Thymus (tissue), 14 donors: ENCODE measurements at places on chromosomes 2 and 18.

DNA sequence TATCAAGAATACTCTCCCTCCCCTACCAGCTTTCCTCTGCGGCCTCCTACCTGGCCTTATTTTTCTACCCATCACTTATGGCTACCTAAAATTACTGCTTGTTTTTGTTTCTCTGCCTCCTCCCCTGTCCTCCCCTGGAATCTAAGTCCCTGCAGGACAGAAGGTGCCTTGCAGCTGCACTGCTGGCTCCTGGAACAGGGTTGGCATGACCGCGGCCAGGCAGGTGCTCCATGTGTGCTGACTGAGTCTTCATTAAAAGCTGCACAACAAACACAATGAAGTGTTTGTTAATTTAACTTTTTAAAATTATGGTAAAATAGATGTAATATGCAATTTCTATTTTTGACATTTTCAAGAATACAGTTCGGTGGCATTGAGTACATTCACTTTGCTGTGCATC, 171.9 kb upstream of the FHL2 start:
- no peak for DNase-seq

DNA sequence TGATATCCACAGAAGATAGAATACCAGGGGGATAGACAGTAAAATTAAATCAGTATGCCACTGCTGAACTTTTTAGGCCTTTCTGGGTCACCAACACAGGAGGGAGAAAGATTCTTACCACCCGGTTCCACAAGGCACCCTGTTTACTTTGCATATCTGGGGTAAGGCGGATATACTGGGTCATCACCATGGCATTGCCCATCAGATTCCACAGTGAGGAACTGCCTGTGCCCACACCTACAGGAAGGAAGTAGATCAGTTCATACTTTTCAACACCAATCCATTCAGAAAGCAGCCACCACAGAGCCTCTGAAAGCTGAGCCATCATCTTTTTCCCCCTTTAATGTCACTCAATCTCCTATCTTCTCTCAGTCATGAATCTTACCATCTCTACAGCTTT, 2.0 kb downstream of the LMAN2L start:
- DNase-seq = no peak

GRCh38 chr18:9334973-9335696, 562 bp downstream of the TWSG1 start:
- no peak for DNase-seq

GRCh38 chr2:40346535-40347354, 105.1 kb downstream of the SLC8A1 start:
- DNase-seq = no peak

DNA sequence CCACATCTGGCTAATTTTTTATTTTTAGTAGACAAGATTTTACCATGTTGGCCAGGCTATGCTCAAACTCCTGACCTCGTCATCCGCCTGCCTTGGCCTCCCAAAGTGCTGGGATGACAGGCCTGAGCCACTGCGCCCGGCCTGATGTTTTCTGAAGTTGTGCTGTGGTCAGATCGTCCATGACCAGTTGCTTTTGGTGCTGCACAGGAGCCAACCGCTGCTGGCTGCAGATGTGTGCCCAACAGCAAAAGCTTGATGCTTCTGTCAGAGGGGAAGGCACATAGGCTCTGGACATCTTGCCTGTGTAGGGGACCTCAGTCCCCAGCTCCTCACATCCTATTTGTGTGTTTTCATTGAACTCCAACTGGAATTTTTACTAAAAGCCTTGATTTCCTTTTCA, 218.3 kb downstream of the AGAP1 start:
- no peak for DNase-seq

DNA sequence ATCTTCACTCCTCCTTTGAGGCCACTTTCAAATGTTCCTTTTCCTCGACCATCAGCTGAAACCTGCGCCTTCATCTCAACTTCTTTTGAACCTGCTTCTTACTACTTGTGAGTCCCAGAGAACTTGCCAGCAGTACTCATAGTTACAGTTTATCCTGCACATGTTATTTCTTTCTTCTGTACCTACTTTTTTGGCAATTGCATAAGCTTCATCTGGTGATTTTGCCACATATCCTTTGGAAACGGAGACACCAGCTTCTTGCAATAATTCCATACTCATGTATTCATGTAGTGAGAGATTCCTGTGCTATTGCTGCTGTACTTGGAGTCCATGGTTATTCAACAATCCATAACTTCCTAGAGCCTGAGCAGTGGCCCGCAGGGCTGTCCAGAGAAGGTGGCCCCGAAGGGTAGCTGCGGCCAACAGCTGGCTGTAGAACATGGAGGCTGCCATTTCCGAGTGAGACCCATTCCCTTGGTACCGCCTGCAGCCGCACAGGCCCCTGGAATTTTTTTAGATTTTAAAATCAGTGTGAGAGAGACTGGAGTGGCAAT, 39.4 kb downstream of the EFR3B start:
- DNase-seq = no peak

DNA sequence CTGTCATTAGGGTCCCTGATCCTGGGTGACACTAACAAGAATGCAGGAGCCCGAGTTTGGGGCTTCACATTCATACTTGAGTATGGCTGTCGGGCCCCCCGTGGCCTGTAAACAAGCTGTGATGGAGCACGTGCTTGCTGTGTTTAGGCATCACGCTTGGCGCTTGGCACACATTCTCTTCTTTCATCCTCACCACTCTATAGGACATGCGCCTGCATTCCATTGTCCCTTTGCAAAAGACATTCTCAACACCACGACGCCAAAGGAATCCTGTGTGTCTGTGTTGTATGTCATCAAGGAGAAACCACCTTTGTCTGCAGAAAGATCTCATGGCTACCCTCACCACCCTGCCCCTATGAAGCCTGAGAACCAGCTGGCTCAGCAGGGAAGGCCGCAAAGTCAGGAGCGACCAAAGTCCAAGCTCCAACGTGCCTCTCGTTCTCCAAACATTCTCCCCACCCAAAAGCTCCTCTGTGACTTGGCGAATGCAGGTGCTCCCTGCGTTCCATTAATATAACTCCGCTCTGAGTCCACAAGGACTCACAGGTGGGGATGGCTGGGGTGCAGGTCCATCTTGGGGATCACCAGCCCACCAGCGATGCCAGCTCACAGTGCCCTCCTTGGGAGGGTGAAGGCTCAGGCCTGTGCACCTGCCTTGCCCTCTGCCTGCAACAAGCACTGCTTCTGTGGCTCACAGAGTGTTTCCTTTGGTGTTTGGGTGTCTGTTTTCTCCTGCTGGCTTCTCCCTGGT, 6.2 kb upstream of the PER2 start:
- no peak for DNase-seq

DNA sequence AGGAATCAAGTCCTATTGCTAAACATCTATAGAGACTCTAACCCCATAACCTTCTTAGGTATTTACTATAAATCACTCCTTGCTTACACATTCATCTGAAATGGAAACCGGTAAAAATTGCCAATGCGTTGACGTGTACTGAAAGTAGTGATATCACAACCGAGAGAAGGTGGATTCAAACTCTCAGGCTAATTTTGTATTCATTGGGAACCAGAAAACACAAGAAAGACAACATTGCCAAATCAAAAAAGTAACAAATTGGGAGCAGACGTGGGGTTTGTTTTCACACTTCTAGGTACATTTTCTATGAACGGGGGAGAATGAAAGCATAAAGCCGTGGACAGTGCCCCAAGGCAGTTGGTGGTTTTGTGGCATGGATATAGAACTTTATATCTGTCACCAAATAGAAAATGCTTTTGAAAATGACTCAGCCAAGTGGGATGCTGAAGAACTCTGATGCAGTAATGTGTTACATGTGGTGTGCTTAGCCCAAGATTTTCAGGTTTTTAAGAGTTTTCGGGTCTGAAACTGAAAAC, 155.1 kb upstream of the RASGRP3 start:
- DNase-seq = no peak

DNA sequence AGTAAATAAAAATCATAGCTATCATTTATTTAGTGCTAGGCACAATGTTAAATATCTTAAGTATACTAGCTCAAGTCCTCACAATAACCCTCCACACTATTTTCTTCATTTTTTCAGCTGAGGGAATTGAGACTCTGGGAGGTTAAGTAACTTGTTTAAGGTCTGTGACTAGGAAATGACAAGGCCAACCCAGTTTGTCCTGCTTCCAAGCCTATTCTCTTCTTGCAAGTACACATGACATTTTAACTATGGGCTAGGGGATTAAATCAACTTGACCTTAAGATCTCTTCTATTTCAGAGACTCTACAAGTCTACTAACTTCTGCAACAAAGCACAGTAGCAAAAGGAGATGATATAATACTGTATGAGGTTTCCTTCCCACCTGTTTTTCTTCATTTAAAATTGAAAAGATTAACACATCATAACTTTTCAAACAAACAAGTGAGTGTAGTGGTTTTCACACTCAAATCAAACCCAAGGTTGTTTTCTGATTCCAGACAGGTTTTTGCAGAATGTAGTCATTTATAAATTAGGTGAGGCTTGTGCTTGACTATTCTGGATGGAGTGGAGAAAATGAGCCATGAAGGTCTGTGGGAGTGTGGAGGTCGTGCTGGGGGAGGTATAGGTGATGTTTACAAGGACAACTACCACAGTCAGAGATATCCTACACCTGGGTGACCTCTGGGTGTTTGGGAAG, 57.0 kb downstream of the CD28 start:
- no peak for DNase-seq

GRCh38 chr18:32152705-32153448, 37.0 kb upstream of the MEP1B start:
- no peak for DNase-seq

DNA sequence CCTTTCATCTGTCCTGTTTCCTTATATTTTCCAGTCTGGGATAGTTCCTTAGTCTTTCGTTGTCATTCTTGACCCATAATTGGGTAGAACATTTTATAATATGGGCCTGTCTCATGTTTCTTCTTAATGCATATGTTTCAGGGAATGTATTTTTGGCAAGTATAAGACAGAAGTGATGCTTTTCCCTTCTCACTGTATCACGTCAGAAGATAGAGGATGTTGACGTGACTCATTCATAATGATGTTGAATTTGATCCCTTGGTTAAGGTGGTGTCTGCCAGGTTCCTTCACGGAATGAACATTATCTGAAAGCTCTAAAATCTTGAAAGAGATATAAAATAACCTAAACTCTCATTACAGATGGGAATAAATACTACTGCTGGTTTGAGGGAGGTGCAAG, 18.8 kb downstream of the CDH7 start:
- no peak for DNase-seq

GRCh38 chr2:45984896-45985473, 312.2 kb upstream of the EPAS1 start:
- DNase-seq = no peak

- DNase-seq = no peak
Measured at GRCh38 chr2:100923461-100924060, 78.5 kb upstream of the RPL31 start.

DNA sequence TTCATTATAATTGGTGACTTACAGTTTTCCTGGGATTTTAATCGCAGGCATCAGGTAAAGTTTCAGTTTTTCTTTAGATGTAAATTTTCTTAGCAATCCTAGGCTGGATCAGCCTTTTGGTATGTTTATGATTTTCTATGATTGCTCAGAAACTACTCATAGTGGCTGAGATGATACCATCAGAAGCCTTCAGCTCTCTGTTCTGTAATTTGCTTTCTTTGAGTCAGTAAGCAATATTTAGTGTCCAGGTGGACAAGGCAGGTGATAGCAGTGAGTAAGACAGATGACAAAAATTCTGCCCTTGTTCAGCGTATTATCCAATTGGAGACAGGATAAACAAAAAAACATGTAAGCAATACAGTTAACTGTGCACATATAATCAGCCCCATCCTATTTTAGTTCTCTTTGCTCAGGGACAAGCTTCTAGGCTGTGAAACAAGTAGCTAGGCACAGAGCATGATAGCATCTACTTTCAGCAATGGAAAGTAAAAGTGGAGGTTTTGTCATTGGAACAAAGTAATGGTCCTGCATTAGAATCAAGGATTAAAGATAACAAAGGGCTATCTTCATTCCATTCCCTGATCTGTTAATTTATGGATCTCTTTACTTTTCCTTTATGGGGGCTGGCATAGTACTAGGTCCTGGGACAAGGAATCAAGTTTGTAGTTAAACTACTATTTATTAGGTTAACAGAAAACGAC, 100.8 kb downstream of the EPC2 start:
- DNase-seq = no peak

DNA sequence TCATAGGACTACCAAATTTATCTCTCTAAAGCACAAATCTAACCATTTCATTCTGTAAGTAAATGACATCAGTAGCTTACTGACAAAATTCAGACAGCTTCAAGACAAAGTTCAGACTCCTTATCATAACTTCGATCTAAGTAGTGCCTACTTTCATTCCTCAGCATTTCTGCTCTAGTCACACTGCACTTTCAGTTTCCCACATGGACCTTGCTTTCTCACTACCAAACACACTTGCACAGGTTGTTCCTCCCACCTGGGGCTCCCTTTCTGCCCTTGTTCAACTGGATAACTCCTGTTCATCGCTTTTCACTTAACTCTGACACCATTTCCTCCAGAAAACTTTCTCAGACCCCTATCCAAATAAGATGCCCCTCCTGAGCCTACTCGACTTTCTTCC, 22.1 kb upstream of the CCDC150 start:
- no peak for DNase-seq

DNA sequence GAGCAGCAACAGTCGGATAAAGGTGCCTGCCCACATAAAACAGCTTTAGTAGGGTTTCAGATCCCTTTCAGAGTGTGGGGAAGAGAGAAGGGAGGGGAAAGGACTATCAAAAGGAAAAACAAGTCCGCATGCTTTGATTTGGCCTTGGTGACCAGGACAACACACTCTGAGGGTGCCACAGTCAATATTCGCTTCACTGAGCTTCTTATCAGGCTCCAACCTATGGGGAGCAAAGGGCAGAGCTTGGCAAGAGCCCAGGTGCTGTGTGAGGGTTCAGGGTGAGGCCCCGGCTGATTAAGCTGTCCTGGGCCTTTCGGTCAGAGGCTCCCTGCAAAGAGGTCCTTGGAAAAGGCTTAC, 237.4 kb upstream of the SMAD2 start:
- DNase-seq = no peak

DNA sequence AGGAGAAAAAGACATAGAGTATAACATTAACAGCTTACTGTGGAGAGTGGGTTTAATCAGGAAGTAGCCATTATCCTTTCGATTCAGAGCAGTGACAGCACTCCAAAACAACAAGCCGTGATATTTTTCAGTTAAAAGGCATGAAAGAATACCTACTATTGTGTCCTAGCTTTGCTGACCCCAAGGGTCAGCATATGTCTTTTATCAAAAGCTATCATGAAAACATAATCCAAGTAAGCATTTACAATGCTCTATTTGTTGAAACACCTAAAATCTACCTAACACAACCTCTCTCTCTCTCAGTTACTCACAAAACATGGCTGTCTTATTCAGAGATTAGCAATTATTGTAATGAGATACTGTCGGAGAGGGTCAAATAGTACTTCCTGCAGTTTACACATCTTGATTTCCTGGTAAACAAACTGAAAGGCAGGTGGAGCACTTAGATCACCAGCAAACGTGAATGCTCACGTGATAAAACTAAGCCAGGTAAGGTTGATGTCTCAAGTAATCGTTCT, 100.0 kb downstream of the BAZ2B start:
- DNase-seq = peak; percentile 49

- DNase-seq = no peak
Measured at GRCh38 chr2:192267484-192267883, 72.8 kb upstream of the TMEFF2 start.

GRCh38 chr2:190648289-190649034, 421 bp upstream of the NAB1 start:
- peak; percentile 61 for DNase-seq
